ENCODE measurements at places on chromosomes 2 and 18.

DNA sequence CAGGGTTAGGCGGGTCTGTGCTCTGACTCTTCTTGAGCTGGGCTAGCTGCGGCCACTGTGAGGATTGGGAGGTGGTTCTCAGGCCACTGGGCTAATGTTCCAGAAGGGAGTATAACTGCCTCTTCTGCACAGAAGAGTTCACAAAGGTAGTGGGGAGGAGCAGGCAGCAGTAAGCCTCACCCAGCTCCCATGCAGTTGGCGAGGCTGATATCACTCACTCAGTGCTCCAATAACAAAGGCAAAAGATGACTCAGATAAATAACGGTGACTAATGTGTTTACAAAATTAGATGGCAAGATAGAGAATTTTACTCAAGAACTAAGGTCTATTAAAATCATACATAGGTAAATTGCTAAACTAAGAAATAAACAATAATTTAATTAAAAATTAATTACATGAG lies 174.2 kb upstream of the TMEM200C start:
- no peak for DNase-seq

GRCh38 chr2:42450136-42450535 lies 43.6 kb downstream of the KCNG3 start:
- no peak for DNase-seq

DNA sequence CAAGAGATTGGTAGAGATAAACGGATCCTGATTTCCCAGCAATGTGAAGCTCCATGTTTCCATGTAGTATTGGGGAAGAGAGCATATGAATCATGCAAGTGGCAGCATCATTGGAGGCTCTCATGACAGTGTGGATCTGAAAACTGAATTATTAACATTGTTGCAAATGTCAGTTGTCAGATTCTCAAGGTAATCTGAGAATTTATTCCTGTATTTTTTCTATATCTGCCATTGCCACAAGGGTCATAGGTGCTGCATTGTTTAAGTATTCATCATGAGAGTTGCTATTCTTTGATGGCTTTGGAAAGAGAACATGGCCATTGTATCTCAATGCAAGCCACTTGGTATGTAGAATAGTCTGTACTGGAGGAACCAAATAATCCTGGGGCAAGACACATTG lies 1217.0 kb upstream of the ZEB2 start:
- no peak for DNase-seq

DNA sequence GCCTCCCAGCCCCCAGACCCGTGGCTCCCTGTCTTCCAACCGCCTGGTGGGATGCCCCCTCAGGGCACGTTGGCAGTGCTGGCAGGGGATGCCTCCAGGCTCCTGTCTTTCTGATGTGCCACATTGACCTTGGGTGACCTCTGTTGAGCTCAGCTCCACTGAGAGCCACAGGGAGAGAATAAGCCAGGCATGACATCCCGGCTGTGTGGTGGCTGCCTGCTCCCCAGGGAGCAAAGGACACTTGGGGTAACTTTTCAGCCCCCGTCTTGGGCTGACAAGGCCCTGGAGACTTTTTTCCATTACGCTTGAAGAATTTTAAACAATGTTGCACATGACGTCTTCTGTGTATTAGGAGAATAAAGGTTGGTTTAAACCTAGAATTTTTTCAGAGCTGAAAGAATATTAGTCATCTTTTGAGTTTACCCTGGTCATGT lies 246.0 kb downstream of the TSN start:
- DNase-seq = no peak

DNA sequence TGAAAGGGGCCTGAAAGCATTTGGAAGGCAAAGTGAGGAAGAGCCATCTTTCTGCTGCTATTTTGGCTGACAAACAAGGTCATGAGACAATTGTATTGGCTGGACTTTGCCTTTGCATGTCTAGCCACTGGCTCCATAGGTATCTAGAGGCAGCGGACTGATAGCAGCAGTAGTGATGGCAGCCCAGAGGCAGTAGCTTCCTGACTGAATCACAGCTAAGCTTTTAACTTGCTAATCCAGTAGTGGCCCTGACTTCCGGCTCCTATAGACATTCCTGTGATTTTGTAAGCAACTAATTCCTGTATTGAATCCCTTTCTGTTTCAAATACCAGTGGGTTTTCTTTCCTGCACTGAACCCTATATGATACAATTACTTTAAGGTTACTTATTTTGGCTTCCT lies 69.8 kb upstream of the PDE1A start:
- no peak for DNase-seq

- DNase-seq = no peak
Measured at GRCh38 chr2:45496869-45497268, 114.2 kb downstream of the SRBD1 start.

DNA sequence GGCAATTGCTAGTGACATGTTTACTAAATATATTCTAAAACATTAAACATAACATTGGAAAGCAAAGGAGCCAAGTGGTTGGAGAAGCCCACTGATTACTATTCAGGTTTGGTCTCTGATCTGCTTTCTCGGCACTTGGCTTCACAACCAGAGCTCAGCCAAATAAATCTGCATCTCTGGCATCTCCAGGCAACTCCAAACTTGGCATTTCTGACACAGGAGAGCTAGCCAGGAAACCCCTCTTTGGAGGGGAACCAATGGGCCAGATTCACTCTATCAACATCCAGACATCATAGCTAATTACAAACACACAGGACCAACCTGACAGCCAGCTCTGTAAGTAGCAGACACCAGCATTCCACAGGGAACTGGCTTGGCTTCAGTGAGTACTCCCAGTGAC lies 150.3 kb upstream of the ETAA1 start:
- DNase-seq = no peak

GRCh38 chr2:207188626-207189419 lies 23.1 kb upstream of the KLF7 start:
- no peak for DNase-seq
